ENCODE measurements at places on chromosomes 7 and 10.

DNA sequence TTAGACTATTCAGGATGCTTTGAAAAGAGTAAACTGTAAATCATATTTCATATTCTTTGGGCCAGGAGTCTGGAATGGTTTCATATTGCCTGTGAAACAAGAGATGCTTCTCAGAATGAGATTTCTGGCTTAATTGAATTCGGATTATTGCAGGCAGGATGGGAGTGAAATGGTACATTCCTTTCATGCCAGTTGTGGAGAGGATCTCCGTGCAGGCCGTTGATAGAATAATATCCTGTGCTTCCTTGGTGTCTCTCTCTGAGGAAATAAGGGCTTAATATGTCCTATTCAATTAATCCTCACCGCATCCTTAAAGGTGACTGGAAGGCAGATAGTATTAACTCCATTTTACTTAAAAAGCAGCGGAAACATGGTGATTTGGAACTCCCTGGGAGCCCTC is 56.6 kb downstream of the CUX1 start:
- DNase-seq: no peak

DNA sequence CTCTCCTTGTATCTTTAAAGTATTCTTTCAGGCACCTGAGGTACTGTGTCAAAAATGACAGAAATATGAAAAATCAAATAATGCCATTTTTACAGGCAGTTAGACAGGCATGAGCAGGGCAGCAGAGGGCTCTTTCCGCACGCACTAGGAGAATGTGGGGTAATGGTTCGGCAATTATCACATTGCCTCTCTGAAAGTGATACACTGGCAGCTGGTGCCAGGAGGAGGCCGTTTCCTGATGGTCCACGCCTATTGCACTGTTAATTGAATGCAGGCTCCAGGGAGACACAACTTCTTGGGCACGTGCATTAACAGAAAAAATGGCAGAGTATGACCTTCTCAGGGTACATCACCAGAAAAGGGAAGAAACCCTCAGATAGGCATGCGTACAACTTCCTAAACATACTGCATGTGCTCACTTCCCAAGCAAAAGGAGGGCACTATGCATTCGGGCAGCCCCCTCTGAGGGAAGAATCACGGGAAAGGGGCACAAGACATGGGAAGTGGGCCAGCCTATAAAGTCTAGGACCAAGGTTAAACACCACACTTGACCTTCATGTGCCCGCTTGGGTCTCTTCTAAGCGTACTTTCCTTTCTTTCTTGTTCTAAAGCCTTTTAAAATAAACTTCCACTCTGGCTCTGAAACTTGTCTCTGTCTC is 161.7 kb downstream of the TNS3 start:
- no peak for DNase-seq

- no peak for DNase-seq
Measured at GRCh38 chr7:32694182-32694581, 197.4 kb downstream of the KBTBD2 start.

GRCh38 chr7:81725812-81726127 is 44.1 kb downstream of the HGF start:
- DNase-seq: no peak

GRCh38 chr7:150519310-150519709 is 4.6 kb downstream of the GIMAP7 start:
- no peak for DNase-seq

GRCh38 chr10:93062514-93063143 is 2.0 kb downstream of the CYP26C1 start:
- no peak for DNase-seq

- no peak for DNase-seq
Measured at GRCh38 chr7:50826371-50827172, 43.9 kb upstream of the GRB10 start.

DNA sequence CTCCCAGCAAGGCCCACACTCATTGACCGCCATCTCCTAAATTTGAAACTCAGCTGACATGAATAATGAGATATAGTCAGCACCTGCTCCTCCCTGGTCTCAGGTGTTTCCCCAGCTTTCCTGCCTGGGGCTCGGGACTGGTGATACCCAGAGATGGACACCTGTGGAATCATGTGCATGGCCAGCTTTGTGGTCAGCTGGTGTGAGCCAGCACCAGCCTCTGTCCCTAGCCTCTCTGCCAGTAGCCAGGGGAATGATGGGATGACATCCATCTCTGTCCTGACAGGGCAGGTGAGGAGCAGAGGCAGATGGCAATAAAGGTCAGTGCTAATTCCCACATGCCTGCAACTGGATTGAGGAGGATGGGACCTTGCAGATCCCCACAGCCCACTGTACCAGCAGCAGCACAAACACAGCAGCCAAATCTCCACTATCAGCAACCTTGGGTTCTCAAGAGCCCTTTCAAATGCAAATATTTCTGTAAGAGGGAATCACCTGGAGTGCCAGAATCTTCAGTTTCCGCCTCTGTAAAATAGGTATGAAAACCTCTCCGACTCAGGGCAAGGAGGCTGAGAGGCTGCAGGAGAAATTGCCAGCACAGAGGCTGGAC is 329.2 kb upstream of the ZMIZ1 start:
- DNase-seq: no peak

DNA sequence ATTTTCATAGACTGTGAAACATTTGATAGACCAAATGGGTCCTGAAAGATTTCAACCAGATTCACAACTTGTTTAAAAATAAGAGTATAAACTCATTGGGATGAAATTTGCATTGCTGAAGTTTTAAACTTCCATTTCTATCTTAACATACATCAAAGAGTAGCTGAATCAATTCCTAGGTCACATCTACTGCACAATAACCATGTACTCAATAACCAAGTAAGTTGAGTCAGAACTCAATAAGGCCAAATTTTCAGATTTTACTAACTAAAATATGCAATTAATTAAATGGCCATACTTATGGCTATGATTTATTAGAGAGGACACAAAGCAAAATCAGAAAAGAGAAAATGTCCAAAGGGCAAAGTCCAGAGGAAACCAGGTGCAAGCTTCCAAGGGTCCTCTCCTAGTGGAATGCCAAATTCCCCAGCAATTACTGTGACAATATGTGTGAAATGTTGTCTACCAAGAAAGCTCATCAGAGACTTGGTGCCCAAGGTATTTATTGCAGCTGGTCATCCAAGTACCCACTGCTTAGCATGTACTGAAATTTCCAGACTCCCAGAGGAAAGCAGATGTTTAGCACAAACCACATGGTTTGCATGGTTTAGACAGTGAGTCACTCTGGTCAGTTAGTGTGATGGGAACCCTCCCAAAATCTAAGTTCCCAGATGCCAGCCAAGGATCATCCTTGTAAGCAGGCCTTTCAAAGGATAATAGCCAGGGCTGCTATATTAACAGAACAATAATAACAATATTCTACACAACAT is 238.9 kb downstream of the IPMK start:
- DNase-seq: no peak

DNA sequence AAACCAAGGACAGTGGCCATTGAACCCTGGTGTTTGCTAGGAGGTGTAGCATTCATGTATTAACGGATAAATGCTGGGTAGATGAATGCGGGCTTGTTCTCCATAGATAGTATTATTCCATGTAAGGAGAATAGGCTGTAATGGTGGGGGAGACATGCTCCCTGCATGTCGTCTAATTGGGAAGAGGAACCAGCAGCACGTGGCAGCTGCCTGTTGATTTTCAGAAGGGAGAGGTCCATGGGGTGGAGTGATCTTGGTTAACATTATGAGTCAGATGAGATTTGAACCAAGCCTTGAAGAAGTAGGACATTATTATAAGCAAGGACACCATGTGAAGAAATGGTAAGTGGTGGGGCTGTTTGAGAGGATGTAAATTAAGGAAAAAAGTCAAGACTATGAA is 112.5 kb downstream of the WNT2 start:
- no peak for DNase-seq

- DNase-seq: no peak
Measured at GRCh38 chr10:93751832-93752231, 5.9 kb upstream of the LGI1 start.

- no peak for DNase-seq
Measured at GRCh38 chr7:141664450-141664849, 37.5 kb downstream of the DENND11 start.

DNA sequence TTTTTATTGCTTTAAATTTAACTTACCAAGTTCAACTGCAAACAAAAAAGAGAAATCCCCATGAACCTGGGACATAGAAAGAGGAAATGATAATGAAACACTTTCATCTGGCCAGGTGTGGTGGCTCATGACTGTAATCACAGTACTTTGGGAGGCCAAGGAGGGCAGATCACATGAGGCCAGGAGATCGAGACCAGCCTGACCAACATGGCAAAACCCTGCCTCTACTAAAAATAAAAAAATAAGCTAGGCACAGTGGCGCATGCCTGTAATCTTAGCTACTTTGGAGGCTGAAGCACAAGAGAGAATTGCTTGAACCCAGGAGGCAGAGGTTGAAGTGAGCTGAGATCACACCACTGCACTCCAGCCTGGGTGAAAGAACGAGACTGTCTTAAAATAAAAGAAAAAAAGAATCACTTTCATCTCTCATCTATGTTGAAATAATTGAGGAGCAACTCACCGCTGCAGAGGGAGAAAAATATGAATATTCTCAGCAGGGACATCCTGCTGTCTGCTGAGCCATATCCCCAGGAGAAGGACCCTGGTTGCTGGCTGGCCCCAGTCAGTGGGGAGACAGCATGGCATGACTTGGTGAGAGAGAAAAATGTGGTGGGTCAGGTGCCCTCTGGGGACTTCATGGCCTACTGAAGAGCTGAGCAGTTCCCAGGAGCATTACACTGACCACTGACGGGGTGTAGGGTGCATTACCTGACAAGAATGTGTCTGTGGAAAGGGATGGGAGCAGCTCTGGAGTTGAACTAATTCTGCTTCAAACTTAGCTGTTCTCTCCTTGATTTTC is 22.8 kb upstream of the TARP start:
- DNase-seq: no peak

DNA sequence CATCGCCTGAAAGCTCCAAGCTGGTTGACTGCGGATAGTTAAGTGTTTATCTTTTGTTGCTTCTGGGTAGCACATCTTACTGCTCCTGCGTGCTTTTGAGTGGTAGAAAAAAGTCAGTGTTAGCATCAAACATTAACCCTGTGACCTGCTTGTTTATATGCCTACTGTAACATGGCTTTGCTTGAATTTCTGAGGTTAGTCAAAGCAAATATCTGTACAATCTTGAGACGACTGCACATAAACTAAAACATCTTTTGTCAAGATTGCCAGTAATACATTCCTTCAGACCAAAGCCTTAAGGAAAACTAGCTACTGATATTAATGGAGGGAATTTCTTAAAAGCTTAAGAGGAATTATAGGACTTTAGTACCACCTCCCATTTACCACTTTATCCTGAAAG is 163.7 kb downstream of the BAMBI start:
- DNase-seq: no peak

- peak; percentile 94 for DNase-seq
Measured at GRCh38 chr10:110919349-110919931, at the start of gene SHOC2. TSS of gene SHOC2 (plus strand) at chr10:110919604. CDS start at chr10:110964359, 44,755 bp downstream.

- DNase-seq: no peak
Measured at GRCh38 chr7:132488634-132489302, 87.5 kb downstream of the PLXNA4 start.

GRCh38 chr7:148563583-148564274 is 26.8 kb upstream of the C7orf33 start:
- DNase-seq: no peak

DNA sequence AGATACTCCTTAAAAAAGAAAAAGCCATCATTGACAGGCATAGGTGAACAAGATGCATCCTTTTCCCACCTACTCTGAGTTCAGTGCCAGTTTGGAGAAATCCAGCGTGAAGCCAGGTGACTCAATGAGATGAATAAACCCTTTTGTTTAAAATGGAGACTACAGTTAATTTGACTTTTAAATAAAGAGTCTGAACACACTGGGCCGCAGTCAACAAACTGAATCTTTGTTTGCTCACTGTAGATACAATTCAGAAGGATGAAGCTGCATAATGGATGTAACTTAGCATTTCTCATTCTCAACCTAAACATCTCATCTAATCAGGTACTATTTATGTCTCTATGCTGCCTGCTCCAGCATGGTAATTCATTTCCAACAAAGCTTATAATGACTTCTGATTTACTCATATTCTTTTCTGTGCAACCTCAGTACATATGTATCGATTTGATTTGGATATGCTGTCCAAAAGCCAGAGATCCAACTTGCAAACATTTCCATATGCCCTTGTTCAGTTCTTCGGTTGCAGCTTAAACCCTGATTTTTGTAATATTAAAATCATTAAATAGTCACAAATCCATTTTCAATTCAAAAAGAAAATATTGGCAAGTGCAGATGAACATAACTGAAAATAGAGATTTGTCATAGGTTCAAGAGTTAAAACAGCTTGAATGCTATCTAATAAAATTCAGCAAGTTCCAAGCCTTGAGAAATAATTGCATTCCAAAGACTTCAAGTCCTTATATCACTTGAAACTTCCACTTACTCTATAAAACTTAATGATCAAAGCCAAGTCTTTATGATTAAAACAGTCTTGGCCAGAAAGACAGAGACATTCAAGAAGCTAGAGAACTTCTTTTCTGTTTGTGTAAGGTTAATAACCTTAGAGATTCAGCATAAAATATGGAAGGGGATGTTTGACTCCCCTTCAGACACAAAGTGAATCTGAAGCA is 67.8 kb downstream of the CPVL start:
- no peak for DNase-seq

DNA sequence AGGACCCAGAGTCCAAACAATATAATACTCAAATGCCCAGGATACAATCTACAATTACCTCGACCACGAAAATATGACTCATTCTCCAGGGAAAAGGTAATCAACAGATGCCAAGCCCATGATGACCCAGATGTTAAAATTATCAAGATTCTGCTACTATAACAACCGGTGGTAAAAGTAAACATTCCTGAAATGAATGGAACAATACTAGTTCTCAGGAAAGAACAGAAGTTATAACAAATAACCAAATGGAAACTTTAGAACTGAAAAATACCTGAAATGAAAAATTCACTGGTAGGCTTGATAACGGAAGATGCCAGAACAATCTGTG is 34.1 kb upstream of the GUSB start:
- DNase-seq: no peak

- DNase-seq: no peak
Measured at GRCh38 chr10:26909753-26910152, 49.0 kb upstream of the ABI1 start.

DNA sequence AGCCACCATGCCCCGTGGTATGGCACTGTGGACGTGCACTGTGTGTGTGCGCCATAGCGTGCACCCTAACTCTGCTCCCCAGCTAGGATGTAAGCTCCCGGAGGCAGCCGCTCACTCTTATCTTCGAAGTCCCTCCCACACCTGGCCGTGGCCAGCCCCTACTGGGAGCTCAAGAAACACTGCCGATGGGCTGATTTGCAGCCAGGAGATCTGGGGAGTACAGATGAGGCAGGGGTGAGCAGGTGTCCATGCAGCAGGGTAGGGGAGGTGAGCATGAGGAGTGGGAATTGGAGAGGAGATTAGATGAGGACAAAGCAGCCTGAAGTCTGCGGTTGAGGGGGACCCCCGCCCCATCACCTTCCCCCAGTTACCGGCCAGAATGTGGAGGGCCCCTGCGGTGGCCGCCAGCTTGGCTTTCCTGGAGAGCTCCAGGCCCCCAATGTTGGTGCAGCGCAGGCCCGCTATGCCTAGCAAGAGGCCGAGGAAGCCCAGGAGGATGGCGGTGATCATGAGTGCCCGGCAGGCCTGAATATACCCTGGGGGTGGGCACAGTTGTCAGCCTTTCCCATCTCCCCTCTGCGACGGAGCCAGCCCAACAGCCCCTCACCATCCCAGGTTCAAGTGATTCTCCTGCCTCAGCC is 3.6 kb downstream of the CLDN15 start:
- no peak for DNase-seq
